ENCODE measurements at places on chromosomes 6 and 20.
A peak's percentile ranks its signal among the peaks of the same experiment; 100 is the strongest.

GRCh38 chr20:652615-653109 lies 338 bp downstream of the SRXN1 start:
- DNase-seq, result no peak

- DNase-seq, result no peak
These were observed 465.0 kb upstream of the GJE1 start for GRCh38 chr6:141667580-141668309.

DNA sequence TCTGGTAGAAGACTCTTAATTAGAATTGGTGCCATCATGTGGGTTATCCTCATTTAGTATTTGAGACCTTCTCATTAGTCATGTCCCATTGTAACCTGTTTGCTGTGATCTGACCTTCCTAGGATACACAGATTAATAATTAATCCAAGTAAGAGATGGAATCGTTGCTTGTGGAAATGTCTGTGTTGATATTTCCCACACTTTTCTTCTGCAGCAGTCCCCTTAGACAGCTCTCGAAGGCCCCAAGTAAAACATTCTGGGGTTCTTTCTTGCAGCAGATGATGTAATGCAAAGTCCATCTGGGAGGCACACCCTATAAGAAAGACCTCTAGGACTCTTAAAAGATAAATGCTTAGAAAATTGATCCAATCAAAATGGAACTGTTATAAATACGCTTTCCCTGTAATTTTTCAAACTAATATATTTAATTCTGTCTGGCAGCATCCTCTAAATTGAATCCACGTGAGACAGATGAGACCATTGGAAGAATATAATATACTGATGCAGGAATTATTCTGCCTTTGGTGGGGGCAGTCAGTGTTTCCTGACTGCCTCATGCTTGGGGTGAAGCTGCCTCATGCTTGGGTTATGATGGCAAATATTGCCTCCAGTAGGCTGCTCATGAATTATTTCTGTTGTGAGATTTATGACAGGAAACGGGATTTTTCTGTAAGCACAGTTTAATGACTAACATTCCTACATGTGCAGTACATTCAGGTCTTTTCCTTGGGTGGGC lies 54.5 kb upstream of the ARMC2 start:
- DNase-seq, result no peak

- no peak for DNase-seq
These were observed 973.6 kb downstream of the EYS start for GRCh38 chr6:64733433-64733832.

- DNase-seq, result no peak
These were observed 99.1 kb downstream of the DLGAP4 start for GRCh38 chr20:36405255-36405654.

DNA sequence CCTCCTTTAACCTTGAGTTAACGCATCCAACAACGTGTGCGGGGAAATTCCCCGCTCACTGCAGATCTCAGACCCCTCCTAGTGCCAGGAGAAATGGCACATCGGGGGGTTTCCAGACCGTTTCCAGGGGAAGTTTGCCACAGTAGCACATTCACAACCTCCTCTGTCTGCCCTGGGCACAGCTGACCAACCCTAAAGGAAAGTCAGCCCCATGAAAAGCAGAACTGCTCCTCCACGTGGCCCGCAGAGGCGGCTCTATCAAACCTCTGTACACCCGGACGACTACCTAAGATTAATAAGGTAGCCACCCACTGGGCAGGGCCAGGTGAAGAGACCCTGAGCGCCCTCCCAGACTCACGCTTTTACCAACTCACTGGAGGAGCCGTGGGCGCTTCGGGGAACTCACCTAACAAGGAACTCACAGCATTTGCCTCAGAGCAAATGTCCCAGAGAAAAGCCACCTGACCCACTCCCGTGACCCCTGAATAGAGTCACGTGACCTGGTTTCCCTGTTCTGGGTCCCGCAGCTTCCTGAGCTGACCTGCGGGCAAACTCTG lies 93.1 kb downstream of the PRND start:
- peak; percentile 35 for DNase-seq

GRCh38 chr6:5866547-5867051 lies 140.1 kb downstream of the NRN1 start:
- DNase-seq, result no peak

Data from left ventricle myocardium inferior (tissue), 1 donor.